NCI-H2171 treated with DMSO at 0.1 percent for 48 hours (cell line): ENCODE measurements at places on chromosomes 5 and 9.

- DNase-seq = no peak
Observed at GRCh38 chr5:31036411-31036810, 157.1 kb upstream of the CDH6 start.

DNA sequence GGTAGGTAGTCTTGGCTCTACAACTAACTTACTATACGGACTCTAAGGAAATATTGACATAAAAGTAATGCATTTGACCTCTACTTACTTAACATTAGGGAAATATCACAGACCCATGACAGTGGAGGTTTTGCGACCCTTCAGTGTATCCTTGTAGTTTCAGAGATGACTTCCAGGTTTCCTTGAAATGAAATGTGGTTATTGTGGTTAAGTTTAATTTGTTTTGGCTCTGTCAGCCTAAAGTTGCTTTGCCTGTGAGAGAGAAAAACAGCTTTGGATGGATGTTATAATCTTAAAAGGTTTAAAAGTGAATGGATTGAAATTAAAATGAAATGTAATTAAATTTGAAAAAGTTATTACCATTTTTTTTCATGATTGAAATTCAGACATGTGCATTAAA, 42.9 kb downstream of the LRRTM2 start:
- no peak for DNase-seq

- DNase-seq = peak; percentile 21
Observed at GRCh38 chr5:142320851-142321560, 3.8 kb downstream of the SPRY4 start.

GRCh38 chr5:100803397-100803796, 99.7 kb downstream of the ST8SIA4 start:
- DNase-seq = peak; percentile 27
